ENCODE measurements at places on chromosomes 6 and 20.

DNA sequence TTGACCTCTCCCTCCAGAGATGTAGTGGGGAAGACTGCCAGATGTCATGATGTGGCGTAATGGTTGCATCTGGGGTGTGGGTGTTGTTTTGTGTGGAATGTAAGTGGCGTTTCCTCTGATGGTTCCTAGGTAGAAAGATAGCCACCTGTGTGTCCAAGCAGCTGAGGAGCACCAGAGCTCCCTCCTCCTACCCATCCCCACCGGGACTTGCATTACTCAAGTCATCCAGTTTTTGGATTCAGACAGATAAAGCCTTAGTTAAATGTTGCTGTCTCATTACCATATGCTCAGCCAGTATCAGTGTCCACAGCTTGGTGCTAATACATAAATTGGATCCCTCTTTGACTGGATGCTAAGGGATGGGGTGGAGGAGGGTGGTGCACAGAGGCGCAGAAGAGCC, 282.3 kb downstream of the TBC1D7 start:
- DNase-seq, result no peak

DNA sequence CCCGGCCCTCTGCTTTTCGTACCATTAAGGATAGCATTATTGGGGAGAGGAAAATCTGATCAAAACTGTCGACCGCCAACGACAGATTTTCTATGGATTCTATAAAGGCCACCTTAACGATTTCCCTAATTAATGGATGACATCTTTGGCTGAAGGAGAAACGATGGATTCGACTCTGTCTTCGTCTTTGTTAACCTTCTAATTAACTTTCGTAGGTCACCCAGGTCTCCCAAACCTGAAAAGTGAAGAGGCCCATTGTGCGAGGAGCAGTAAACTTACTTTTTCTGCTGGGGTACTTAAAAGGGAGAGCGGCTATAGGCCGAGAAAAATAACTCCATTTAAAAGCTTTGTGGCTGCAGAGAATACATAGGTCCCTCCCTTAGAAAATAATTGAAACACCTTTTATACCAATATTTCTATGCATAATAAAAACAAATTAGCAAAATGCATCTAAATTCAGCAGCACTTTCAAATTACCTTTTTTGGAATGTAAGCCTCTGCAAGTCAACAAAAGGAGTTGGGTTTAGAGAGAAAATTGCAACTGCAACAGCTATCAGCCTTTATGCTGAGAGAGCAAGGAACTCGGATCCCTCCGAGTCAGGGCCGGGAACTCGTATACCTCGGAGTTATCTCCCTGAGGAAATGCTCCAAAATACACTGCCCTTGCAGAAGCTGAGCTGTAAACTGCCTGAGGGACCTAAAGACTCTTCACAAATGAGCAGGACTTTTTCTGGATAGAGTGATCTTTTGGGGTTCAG, 31.4 kb upstream of the NR2E1 start:
- no peak for DNase-seq

GRCh38 chr6:137823826-137824555, 43.1 kb upstream of the TNFAIP3 start:
- DNase-seq, result peak; percentile 59

GRCh38 chr6:140319209-140319608, 944.8 kb upstream of the CITED2 start:
- DNase-seq, result no peak

- no peak for DNase-seq
Observed at GRCh38 chr20:38579219-38579910, 1.6 kb upstream of the ADIG start.

- peak; percentile 86 for DNase-seq
Observed at GRCh38 chr20:33667676-33668465, 1.1 kb downstream of the ACTL10 start.

DNA sequence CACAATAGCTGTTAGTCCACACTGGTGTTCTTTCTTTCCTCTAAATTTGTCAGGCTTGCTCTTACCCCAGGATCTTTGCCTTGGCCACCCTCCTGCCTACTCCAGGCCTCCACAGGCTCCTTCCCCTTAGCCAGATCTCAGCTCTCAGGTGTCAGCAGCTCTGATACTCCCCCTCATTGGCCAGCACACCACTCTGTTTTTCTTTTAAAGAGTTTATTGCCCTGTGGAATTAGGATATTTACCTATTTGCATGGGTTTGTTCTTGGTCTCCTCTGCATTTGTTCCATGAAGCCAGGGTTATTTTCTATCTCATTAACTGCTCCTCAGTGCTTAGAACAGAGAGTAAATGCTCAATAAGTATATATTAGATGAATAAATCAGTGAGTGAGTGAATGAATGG, 36.8 kb downstream of the GCNT2 start:
- no peak for DNase-seq
